Purkinje cell (primary cell): ENCODE measurements at places on chromosomes 1 and 21. TPM values are rescaled to one million over a fixed set of nuclear protein-coding genes. Genes with fewer than 3 reads are reported as not detected.

CCDC30 gene
- polyA plus RNA-seq: 5.3 and 10.0 TPM in 2 replicates

LEMD1 gene
- not detected in 2 replicates for polyA plus RNA-seq

MX2 gene
- not detected in 2 replicates for polyA plus RNA-seq

ZNF678 gene
- 2.4 and 7.5 TPM in 2 replicates for polyA plus RNA-seq
